ENCODE measurements at places on chromosomes 7 and 10.

DNA sequence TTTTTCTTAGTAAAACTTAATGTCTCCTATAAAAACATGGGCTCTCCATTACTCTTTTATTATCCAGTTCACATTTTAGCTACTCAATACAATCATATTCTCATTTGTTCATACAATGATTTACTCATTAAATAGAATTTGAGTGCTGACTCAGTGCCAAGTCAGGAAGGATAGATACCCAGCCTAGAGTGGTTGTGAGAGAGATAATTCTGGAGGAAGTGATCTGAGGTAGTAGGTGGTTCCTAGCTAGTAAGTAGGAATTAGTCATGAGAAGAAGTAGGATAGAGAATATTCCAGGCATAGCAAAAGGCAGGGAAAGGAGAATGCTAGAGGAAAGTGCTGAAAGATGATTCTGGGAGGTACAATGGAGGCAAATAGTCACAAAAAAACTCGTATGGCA is 133.5 kb upstream of the MBL2 start:
- no peak for DNase-seq

DNA sequence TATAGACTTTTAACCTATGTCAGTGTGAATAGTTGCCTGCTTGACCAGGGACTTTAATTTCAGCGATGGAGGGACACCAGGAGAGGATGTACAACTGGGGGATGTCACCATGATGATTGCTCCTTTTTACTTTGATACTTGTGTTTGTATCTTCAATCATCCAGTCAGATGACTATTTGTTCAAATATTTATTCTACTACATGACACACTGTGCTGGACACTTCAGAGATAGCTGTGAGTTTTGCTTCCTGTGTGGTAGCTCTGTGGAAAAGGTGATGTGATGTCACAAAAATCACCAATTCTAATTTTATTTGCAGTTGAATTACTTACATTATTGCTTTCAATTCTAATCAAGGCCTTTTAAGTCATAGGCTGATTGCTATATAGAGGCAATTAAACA is 62.7 kb upstream of the CREB5 start:
- DNase-seq = peak; percentile 71

- no peak for DNase-seq
Measured at GRCh38 chr7:47852330-47853245, 95.7 kb downstream of the PKD1L1 start.

DNA sequence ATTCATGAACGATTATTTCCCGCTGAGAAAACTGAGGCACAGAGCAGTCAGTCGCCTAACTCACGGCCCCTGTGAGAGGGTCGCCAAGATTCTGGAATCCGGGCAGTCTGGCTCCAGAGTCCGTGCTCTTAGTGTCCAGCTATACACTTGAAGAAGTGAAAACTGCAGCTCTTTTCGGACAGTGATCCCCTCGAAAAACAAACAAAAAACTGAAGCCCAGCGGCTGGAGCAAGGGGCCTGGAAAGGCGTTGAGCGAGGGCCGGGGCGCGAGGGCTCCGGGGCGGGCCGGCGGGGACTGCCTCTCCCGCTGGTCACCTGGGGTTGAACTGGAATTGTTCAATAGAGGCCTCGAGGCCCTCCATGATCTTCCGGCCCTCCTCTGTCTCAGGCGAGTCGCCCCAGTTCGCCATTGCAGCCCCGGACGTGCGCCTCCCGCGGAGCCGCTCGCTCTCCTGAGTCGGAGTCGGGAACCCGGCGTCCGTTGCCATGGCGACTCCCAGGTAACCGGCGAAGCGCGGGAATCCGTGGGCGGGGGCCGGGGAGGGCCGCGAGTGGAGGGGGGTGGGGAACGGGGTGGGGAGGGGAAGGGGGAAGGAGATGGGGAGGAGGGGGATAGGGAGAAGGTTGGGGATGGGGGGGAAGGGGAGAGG is 881 bp downstream of the C10orf67 start:
- DNase-seq = peak; percentile 43

DNA sequence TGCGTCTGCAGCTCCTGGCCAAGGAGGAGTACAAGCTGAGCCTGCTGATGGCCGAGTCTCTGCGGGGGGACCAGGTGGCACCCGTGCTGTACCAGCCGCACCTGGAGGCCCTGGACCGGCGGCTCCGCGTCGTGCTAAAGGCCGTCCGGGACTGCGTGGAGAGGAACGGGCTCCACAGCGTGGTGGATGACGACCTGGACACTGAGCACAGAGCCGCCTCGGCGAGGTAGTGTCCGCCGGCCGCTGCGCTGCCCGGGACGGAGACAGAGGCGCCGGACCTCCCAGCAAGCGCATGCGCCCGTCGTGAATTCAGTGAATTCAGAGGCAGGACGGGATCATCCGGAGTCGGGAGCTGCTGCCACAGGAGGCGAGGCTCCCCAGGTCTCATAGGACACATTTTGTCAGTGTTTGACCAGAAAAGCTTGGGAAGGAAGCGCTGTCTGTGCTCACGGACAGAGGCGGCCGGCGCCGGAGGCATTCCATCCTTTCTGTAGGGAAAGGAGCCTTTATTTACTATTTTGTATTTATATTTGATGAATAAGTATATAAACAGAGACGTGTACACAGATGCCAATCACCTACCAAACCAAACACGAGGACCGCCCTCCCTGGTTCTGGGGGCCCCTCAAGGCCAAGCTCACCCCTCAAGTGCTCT is 30.1 kb upstream of the FOXL3 start:
- DNase-seq = no peak

DNA sequence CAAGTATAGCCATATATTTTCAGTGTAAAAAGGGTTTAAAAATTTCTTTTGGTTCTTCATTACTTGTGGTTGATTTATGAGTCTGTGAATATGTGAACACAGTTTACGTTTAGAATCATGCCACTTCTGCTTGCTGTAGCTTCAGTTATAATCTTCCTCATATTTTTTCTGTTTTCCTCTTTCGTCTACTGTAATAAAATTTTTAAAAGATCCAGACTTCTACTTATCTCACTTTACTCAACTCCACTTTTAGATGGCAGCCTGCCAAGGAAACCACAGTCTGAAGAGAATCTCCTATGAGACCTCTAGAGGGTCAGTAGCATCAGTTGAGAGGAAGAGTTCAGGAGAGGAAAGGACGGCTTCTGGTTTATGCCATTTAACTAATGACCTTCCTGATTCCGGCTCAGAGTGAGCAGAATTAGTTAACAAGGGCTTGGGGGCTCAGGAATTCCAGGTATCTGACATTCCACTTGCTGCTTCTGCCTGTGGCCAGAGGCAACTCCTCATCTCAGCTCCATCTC is 21.4 kb downstream of the CREB5 start:
- no peak for DNase-seq

GRCh38 chr10:133400624-133401424 is 6.9 kb downstream of the MTG1 start:
- DNase-seq = no peak

- no peak for DNase-seq
Measured at GRCh38 chr7:94375691-94376090, 19.0 kb upstream of the COL1A2 start.

DNA sequence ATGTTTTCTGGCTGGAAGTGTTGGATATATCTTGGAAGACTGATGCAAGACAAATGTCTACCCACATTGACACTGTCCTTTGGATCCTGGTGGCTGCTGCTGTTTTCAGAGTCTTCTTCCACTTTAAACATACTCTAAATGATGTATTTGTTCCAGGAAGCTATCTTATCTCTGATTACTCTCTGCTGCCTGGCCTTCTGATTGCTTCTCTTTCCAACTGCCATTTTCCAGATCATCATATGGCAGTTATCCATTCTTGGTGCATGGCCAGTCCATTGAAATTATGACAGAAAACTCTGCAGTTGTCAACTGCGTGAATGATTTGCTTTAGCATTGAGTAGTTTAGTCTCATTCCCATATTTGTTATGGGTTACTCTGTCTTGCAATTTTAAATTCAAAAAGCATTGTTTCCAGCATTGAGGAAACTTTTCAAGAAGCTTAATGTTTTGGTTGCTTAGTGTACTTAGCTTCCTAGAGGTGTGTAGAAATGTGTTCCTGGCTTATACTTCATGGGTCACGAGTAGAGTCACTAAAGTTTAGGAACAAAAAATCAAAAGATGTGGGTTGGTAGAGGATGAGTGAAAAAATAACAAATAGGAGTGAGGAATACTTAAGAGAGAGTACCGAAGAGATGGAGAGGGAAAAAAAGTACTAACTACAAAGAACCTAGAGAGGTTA is 268.3 kb upstream of the MTPN start:
- DNase-seq = no peak

- DNase-seq = no peak
Measured at GRCh38 chr10:124070666-124071065, 22.7 kb downstream of the CHST15 start.

GRCh38 chr7:139681463-139681755 is 96.4 kb downstream of the HIPK2 start:
- DNase-seq = no peak

- DNase-seq = no peak
Measured at GRCh38 chr7:142528608-142529408, 220.5 kb upstream of the PRSS1 start.

DNA sequence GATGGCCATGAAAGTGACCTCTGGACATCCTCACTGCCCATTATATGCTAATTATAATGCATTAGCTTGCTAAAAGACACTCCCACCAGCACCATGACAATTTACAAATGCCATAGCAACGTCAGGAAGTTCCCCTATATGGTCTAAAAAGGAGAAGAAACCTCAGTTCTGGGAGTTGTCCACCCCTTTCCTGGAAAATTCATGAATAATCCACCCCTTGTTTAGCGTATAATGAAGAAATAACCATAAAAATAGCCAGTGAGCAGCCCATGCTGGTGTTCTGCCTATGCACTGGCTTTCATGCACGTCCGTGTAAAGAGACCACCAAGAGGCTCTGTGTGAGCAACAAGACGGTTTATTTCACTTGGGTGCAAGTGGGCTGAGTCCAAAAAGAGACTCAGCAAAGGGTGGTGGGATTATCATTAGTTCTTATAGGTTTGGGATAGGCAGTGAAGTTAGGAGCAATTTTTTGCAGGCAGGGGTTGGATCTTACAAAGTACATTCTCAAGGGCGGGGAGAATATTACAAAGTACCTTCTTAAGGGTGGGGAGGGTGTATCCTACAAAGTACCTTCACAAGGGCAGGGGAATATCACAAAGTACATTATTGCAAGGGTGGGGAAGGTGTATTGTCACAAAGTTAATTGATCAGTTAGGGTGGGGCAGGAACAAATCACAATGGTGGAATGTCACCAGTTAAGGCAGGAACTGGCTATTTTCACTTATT is 45.6 kb downstream of the LBX1 start:
- DNase-seq = no peak

- DNase-seq = no peak
Measured at GRCh38 chr7:71301167-71301566, 169.2 kb downstream of the GALNT17 start.

GRCh38 chr10:103605359-103606096 is 112.0 kb downstream of the NEURL1 start:
- DNase-seq = no peak

DNA sequence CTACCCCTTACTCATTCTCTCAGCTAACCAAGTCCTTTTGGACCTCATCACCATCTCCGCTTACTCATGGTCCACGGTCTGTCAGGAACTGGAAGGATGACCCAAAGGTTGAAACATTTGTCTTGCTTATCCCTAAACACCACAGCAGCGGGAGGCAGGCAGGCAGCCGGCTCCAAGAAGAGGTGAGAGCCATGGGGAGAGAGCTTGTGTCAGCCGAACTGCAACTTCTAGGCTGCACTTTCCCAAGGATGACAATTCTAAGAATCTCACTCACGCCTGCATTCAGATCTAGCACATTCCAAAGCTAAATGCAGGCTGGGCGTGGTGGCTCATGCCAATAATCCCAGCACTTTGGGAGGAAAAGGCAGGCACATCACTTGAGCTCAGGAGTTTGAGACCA is 86.0 kb downstream of the SPDYE5 start:
- no peak for DNase-seq

- DNase-seq = no peak
Measured at GRCh38 chr7:121793716-121794115, 79.2 kb upstream of the PTPRZ1 start.

- no peak for DNase-seq
Measured at GRCh38 chr10:78212786-78213175, 179.1 kb downstream of the RPS24 start.
